Body of pancreas (tissue), 4 donors: ENCODE measurements at places on chromosomes 4 and X. TPM values are rescaled to one million over a fixed set of nuclear protein-coding genes. Genes with fewer than 3 reads are reported as not detected.

GRCh38 chr4:109511414-109511813 is 48.6 kb upstream of the MCUB start:
- no peak for DNase-seq

Gene BST1
- total RNA-seq: 1.6 TPM

GRCh38 chr4:188975271-188975670 is 836.0 kb downstream of the TRIML1 start:
- no peak for DNase-seq

- no peak for DNase-seq
Observed at GRCh38 chr4:97942137-97942536, 201.1 kb downstream of the STPG2 start.

GRCh38 chrX:22366166-22366702 is 93.5 kb downstream of the CBLL2 start:
- DNase-seq: no peak

Gene TMPRSS11A
- total RNA-seq: not detected

- no peak for DNase-seq
Observed at GRCh38 chrX:68146054-68146453, 287.2 kb downstream of the OPHN1 start.

GRCh38 chr4:140877781-140878180 is 121.6 kb upstream of the TBC1D9 start:
- DNase-seq: no peak

Gene ABLIM2
- total RNA-seq: 20.8 TPM

Gene AMELX
- total RNA-seq: not detected

Gene DDIT4L
- total RNA-seq: not detected

Gene DCAF8L2
- total RNA-seq: not detected

- no peak for DNase-seq
Observed at GRCh38 chrX:147069926-147070325, 255.4 kb upstream of the CXorf51A start.

Gene USP51
- 0.99 TPM for total RNA-seq

- DNase-seq: no peak
Observed at GRCh38 chr4:7107166-7107905, 39.5 kb upstream of the GRPEL1 start.

GRCh38 chr4:21893136-21893535 is 55.4 kb downstream of the KCNIP4 start:
- no peak for DNase-seq

Gene SYTL5
- 5.3 TPM for total RNA-seq

DNA sequence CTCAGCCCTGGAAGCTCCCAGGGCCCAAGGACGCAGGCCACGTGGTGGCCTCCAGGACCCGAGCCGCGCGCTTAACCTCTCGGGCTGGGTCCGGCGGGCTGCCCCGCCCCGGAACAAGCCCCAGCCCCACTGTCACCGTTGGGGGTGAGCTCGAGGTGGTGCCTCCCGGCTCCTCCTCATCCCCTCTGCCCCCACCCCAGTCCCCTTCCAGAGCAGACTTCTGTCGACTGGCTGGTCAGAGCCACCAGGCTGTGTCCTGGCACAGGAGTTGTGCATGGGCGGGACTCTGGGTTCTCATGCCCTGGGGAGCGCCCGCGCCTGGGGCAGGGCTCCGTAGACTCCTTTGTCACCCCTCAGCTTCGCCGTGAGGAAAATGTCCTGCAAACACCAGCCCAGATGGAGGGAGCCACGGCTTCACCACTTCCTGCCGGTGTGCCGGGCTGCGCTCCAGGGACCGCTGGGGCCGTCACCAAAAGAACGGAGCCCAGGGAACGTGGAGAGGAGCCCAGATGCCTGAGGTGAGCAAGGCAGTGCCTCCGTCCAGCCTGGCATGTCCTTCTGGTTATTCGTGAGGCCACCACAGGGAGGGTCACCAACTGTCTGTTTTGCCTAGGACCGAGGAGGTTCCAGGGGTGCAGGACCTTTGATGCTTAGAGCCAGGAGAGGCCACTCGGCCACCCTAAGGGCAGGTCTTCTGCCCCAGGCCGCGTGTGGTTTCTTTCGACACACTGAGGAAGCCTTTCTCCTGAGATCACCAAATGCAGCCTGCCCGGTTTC is 7.1 kb upstream of the RGS12 start:
- no peak for DNase-seq

DNA sequence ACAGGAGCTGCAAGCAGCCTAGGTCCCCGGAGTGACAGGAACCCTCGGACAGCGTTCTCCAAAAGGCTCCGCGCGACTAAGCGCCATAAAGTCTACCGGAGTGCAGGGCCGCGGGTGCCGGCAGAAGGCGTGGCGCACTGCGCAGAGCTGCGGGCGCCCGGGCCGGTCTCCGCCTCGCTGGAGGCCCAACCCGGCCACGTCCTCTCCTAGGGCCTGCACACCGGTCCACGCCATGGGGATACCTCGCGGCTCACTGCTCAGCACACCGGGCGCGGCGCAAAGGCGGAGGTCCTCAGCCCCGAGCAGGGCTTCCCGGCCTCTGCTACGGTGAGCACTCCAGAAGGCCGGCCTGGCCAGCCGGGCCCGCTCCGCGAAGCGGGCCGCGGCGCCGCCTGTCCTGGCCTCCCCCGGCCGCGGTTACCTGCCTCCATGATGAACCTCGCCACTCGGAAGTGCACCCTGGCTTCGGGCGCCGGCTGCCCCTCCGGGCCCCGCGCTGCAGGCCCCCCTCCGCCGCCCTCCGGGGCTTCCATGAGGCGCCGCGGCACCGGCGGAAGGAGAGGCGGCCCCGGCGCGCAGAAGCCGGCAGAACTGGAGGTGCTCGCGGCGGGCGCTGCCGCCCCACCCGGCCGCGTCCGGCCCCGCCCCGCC is at the start of gene CCNQ:
CCNQ (minus strand) TSS at position 599 of the 651 bp plus-strand sequence; CDS start at position 533, 66 bp downstream.
- peak; percentile 37 for DNase-seq

Gene RS1
- total RNA-seq: not detected

Gene ADH1B
- total RNA-seq: 134 TPM

Gene COPS4
- 12.7 TPM for total RNA-seq

GRCh38 chr4:98474408-98474844 is 184.0 kb downstream of the TSPAN5 start:
- DNase-seq: no peak

Gene PRDX4
- 409 TPM for total RNA-seq

Gene ACTRT1
- total RNA-seq: not detected

Gene TEX13C
- not detected for total RNA-seq

Gene NXF2
- total RNA-seq: not detected

DNA sequence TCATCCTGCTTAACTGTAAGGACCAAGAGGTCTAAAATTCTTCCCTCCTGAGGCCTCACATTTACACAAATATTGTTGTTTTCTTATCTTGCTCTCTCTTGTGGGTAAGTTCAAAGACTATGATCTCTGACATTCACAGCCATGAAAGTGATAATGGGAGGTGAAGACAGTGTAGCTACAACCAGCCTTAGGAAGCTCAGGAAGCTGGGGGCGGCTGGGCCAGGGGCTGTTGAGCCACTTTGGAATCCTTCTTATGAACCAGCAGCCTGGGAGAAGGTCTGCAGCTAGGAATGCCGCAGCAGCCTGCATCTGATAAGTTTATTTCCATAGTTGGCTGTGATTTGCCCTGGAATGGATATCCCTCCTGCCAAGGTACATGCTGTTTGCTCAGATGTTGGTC is 316.2 kb downstream of the STIM2 start:
- DNase-seq: no peak

DNA sequence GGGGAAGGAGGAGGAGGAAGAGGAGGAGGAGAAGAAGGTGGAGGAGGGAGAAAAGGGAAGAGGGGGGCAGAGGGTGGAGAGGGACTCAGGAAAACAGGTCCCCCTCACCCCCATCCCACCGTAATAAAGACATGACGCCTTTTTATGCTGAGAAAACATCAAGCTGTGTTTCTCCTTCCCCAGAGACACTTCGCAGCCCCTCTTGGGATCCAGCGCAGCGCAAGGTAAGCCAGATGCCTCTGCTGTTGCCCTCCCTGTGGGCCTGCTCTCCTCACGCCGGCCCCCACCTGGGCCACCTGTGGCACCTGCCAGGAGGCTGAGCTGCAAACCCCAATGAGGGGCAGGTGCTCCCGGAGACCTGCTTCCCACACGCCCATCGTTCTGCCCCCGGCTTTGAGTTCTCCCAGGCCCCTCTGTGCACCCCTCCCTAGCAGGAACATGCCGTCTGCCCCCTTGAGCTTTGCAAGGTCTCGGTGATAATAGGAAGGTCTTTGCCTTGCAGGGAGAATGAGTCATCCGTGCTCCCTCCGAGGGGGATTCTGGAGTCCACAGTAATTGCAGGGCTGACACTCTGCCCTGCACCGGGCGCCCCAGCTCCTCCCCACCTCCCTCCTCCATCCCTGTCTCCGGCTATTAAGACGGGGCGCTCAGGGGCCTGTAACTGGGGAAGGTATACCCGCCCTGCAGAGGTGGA is 45.3 kb upstream of the SHOX start:
- no peak for DNase-seq

DNA sequence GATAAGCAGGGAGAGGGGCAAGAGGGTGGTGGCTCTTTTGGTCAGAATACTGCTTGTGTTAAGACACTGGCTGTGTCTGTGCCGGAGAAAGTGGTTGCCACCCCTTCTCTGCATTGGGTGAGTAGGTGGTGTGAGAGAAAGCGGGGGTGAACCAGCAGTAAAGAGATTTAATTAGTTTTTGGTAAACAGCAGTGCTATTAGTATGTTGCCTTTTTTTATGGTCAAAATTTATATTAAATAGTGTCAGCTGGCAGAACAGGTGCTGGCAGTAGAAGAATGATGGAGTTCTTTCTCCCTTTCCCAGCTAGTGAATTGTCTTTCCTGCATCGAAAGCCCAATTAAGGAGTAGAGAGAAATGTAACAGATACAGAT is 181.6 kb downstream of the LARP7 start:
- no peak for DNase-seq
